ENCODE measurements at places on chromosomes 12 and 14. TPM values are rescaled to one million over a fixed set of nuclear protein-coding genes. Genes with fewer than 3 reads are reported as not detected.

Gene GMPR2
- 59.4 TPM for total RNA-seq

Gene TRIM9
- 1.7 TPM for total RNA-seq

Gene KRT78
- not detected for total RNA-seq

Gene LRTM2
- not detected for total RNA-seq

Gene ACSM4
- not detected for total RNA-seq

Gene OVCH1
- total RNA-seq = not detected

Gene FKBP11
- 16.1 TPM for total RNA-seq

Gene NDUFB1
- total RNA-seq = 87.4 TPM

Gene MANSC4
- not detected for total RNA-seq

Gene LYZ
- 11.0 TPM for total RNA-seq

Gene TMPRSS12
- not detected for total RNA-seq

Gene SLC17A8
- 0.45 TPM for total RNA-seq

Gene DLST
- 71.5 TPM for total RNA-seq

Gene MUCL1
- total RNA-seq = 0.81 TPM

Gene SOCS2
- total RNA-seq = 10.0 TPM

Gene SRRM4
- total RNA-seq = not detected

Gene ADGRD1
- total RNA-seq = 10.4 TPM

Gene DPPA3
- not detected for total RNA-seq

Gene DAO
- total RNA-seq = not detected

Gene PCED1B
- 11.8 TPM for total RNA-seq

Gene DPF3
- 24.6 TPM for total RNA-seq

Gene PLCZ1
- total RNA-seq = not detected

Gene SERPINA9
- not detected for total RNA-seq

Gene TPPP2
- 2.5 TPM for total RNA-seq

Gene GLT1D1
- total RNA-seq = 0.61 TPM

Gene GLS2
- 2.6 TPM for total RNA-seq

Gene NOVA1
- total RNA-seq = 7.3 TPM

Gene DACT1
- total RNA-seq = 15.5 TPM

Gene KRT75
- total RNA-seq = not detected

Gene MAP4K5
- 63.8 TPM for total RNA-seq

Gene PRB3
- not detected for total RNA-seq

Gene GXYLT1
- total RNA-seq = 12.8 TPM

Gene MAPK1IP1L
- 81.9 TPM for total RNA-seq

Gene KRT73
- total RNA-seq = not detected

Gene CEBPE
- total RNA-seq = not detected

Gene LTB4R
- 9.4 TPM for total RNA-seq

Gene RASSF9
- 3.9 TPM for total RNA-seq

Gene ASCL1
- 0.12 TPM for total RNA-seq

Gene PTPN6
- total RNA-seq = 9.8 TPM

Gene KRT81
- not detected for total RNA-seq
